Epithelial cell of umbilical artery (primary cell): ENCODE measurements at places on chromosomes 6 and 20. TPM values are rescaled to one million over a fixed set of nuclear protein-coding genes. Genes with fewer than 3 reads are reported as not detected.

The C6orf58 gene
- total RNA-seq: not detected in 2 replicates

The EFCAB8 gene
- total RNA-seq: under 0.01 TPM in 1 of 2 replicates, not detected in the other

The HUS1B gene
- 0.65 and 1.5 TPM in 2 replicates for total RNA-seq

The CPNE5 gene
- total RNA-seq: 4.6 and 5.8 TPM in 2 replicates

The POM121L2 gene
- total RNA-seq: not detected in 2 replicates

The BNIP5 gene
- not detected in 2 replicates for total RNA-seq

The GHRH gene
- total RNA-seq: not detected in 2 replicates

The RAET1L gene
- not detected in 2 replicates for total RNA-seq

The SAMD3 gene
- not detected in 2 replicates for total RNA-seq

The LINC00237 gene
- not detected in 2 replicates for total RNA-seq

The PCK1 gene
- total RNA-seq: not detected in 2 replicates
